ENCODE measurements at places on chromosomes 16 and 17.

DNA sequence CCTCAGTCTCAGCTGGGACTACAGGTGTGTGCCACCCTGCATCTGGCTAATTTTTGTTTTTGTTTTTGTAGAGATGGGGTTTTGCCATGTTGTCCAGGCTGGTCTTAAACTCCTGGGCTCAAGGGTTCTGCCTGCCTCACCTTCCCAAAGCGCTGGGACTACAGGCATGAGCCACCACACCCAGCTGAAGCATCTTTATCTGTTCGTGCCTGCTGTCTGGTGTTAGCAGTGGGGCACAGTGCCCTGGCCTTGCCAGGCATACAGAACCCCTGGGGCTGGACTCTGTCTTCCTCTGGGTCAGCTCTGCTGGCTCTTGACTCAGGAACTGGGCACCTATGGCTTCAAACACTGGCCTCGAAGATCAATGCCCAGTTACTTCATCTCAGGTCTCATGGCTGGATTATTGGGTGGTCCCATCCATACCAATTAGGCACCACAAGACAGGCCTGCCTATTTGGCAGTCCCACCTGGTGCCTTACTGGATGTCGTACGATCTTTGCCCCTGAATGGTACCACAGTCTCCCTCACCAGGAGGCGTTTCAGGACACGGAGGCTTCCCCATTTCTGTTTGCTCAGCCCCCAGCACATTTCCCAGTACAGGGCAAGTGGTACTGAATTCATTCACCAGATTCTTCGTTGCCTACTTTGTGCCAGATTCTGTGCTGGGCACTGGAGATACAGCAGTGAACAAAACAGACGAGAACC, 99.3 kb downstream of the RAB11FIP4 start:
- DNase-seq: no peak

GRCh38 chr16:22008215-22009059, 526 bp downstream of the MOSMO start:
- no peak for DNase-seq

GRCh38 chr16:56421313-56421712, 4.0 kb downstream of the AMFR start:
- DNase-seq: no peak

- DNase-seq: peak; percentile 93
Observed at GRCh38 chr17:41579484-41580243, 7.0 kb downstream of the KRT14 start.

DNA sequence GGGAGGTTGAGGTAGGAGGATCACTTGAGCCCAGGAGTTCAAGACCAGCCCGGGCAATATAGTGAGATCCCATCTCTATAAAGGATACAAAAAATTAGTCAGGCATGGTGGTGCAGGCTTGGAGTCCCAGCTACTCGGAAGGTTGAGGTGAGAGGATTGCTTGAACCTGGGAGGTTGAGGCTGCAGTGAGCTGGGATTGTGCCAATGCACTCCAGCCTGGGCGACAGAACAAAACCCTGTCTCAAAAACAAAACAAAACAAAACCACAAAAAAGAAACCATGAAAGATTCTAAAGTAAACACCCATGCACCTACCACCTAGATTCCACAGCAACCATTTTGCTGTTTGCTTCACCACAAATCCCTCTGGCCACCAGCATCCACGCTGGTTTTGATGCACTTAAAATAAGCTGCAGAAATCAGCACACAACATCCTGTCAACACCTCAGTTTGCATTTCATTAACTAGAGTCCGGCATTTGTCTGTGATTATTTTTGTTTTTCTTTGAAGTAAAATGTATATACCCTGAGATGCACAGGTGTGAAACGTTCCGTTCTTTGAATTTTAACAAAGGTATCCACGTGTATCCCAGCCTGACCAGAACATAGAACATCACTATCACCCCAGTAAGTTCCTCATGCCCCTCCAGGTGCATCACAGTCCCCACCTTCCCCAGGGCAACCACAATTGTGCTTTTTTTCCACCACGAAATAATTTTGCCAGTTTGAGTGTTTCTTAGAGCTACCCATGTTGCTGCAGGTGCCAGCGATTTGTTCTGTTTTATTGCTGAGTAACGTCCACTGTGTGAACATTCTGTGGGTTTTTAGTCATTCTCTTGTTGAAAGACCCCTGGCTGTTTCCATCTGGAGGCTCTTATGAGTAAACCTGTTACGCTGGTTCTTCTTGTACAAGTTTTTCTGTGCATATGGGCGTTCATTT, 191.5 kb downstream of the SEC14L1 start:
- DNase-seq: no peak

- no peak for DNase-seq
Observed at GRCh38 chr16:1773703-1774447, 941 bp upstream of the MRPS34 start.

GRCh38 chr17:55681342-55681700, 41.3 kb downstream of the TMEM100 start:
- no peak for DNase-seq
